Spleen (tissue), 13 donors: ENCODE measurements at places on chromosomes 13 and 19. TPM values are rescaled to one million over a fixed set of nuclear protein-coding genes. Genes with fewer than 3 reads are reported as not detected.

Gene PGLYRP1
- 8.9 TPM for polyA plus RNA-seq

Gene LGI4
- polyA plus RNA-seq = 2.5 TPM

GRCh38 chr13:95406176-95406575 is 104.9 kb upstream of the ABCC4 start:
- peaks cover 11% of the 10 kb centered on the region for H3K4me1 ChIP-seq
- no peak for DNase-seq
- peaks cover 26% of the 10 kb centered on the region for H3K27me3 ChIP-seq
- no peak overlapping the region for H3K4me3 ChIP-seq

- peaks cover 25% of the 10 kb centered on the region for H3K4me1 ChIP-seq
- peak overlapping the region; percentile 81 for H3K27ac ChIP-seq
- no peaks in the 10 kb centered on the region for H3K36me3 ChIP-seq
- H3K27me3 ChIP-seq = no peaks in the 10 kb centered on the region
These were observed 14.9 kb downstream of the ARID3A start for GRCh38 chr19:940591-941291.

DNA sequence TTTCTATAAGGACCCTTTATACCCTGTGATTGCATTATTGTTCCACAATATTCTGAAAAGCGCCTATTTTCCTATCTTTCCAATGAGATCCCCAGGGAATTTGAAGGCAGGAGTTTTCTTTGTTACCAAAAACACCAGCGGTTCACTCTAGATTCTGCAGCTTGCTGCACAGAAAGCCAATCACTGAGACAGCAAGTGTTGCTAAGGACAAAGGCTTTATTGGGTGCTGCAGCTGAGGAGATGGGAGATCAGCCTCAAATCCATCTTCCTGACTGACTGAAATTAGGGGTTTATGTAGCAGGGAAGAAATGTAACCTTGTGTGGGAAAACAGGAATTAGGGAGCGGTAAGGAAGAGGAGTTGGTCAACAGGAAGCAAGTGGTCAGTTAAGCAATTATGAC is 42.6 kb upstream of the MYO16 start:
- no peaks in the 10 kb centered on the region for H3K27me3 ChIP-seq
- no peak overlapping the region for H3K4me3 ChIP-seq
- no peak overlapping the region for H3K27ac ChIP-seq
- no peaks in the 10 kb centered on the region for H3K36me3 ChIP-seq
- no peak for DNase-seq
- H3K4me1 ChIP-seq = no peaks in the 10 kb centered on the region

DNA sequence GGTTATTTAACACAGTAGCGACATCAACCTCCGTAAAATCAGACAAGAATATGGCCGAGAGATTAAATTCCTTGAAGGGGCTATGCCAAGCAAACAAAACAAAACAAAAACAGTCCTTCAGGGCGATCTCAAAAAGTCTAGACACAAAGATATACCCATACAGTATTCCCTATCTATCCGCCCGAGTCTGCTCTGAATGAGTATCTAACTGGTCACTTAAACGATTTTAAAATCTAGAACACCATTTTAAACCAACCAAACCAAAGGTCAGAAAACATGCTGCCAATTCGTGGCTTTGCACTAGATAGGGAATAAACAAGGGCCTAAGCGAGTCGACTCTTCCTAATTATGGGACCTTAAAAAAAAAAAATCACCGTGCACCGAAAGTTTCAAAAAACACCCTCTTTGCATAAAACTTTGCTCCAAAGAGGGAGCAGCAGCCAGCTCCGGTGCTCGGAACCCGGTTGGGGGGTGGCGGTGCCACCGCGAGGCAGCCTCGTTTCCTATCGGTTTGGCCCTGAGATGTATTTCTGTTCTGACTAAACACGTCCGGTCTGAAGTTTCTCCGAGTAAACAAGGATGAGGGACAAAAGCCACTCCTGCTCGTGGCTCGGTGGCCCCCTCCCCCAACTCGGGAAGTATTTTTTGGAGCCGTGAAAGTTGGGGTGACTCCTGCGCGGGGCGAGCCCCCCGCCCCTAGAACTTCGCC is 1.8 kb downstream of the HMGB1 start:
- peak; percentile 94 for DNase-seq
- peaks cover 16% of the 10 kb centered on the region for H3K36me3 ChIP-seq
- no peaks in the 10 kb centered on the region for H3K27me3 ChIP-seq
- H3K4me3 ChIP-seq = peak overlapping the region; percentile 52
- peak overlapping the region; percentile 99 for H3K27ac ChIP-seq

DNA sequence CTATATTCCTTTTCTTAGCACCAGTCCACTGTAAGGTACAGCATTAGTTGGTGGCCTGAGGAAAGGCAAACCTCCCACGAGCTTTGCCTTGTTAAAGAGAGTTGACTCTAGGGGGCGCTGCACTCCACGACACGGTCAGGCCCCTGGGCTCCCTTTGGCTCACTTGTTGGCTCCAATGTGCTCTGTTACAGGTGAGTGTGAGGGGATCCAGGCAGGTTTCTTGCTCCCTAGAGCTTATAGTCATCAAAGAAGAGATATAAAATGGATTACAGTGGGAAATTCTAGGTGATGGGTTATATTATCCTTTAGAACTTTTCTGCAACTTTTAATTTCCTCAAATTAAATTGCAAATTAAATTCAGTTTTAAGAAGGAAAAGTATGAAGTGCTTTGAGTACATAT is 3.7 kb downstream of the WDR87 start:
- no peak overlapping the region for H3K4me3 ChIP-seq
- H3K27me3 ChIP-seq = no peaks in the 10 kb centered on the region
- peak; percentile 92 for DNase-seq

DNA sequence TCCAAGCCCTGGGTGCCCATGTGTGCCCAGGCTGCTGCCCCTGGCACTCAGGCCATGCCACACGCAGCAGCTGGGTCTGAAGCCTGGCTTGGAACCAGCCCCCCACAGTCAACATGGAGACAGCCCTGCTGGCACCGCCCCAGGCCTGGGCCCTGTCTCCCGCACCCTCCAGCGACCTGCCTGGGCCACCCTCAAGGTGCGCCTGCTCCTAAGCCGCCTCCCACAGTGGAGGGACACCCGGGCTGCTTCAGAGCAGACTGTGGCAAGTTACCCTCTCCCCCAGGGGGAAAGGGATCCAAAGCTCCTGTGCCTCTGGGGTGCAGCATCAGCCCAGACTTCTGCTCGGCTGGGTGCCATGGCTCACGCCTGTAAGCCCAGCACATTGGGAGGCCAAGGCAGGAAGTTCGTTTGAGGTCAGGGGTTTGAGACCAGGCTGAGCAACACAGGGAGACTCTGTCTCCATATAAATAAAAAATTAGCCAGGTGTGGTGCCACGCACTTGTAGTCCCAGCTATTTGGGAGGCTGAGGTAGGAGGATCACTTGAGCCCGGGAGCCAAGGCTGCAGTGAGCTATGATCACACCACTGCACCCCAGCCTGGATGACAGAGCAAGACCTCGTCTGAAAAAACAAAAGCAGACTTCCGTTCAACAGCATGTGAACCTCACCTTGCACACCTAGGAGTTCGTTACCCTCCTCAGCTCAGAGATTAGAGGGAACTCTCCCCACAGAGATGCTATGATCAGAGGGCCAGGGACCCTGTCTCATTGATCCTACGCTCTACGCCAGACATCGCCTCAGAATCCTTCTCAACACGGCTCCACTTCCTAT is 15.6 kb downstream of the ELL start:
- H3K36me3 ChIP-seq = no peaks in the 10 kb centered on the region
- DNase-seq = peak; percentile 78
- H3K4me1 ChIP-seq = peaks cover 93% of the 10 kb centered on the region
- H3K4me3 ChIP-seq = no peak overlapping the region
